Stimulated activated CD4-positive, alpha-beta T cell treated with anti-CD3 and anti-CD28 coated beads, Interleukin-2, amount 100 ng/mL, for 24 hours (primary cell): ENCODE measurements at places on chromosomes 5 and 9.
A peak's percentile ranks its signal among the peaks of the same experiment; 100 is the strongest.

GRCh38 chr9:136499935-136500910 lies 17.4 kb upstream of the SEC16A start:
- DNase-seq = no peak

GRCh38 chr5:16554110-16554509 lies 62.7 kb downstream of the RETREG1 start:
- DNase-seq = no peak

DNA sequence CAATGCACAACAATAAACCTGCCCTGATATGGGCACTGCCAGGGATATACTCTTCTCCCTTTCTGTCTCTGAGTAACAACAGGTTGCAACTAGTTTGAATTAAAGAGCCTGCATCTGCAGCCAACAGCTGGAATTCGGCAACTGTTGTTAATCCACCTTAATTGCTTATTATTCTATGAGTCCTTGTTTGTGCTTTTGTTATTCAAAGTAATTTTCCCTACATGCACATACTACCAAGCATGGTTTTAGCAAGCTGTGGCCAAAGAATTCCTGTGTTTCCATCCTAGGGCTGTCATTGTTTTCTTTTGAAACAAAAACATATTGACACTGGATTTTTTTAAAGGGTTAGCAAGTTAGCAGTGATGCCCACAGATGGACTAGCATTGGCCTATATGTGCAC lies 171.5 kb downstream of the EFNA5 start:
- no peak for DNase-seq

DNA sequence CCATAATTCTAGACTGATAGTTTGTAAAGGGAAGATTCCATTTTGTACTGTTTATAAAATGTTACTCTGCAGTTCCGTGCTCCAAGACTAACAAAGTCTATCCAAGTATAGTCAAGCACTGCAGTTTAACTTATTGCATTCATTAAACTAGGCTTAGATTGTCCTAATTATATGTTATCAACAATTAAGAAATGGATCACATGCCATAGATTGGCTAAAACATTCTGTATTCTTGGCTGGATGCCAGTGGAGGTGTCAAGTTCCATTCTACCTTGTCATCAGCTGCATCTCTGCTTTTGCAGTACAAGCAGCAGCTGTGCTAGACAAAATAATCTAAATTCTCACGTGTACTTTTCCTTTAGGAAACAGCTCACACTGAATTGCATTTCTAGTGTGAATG lies 69.4 kb upstream of the MEF2C start:
- no peak for DNase-seq

DNA sequence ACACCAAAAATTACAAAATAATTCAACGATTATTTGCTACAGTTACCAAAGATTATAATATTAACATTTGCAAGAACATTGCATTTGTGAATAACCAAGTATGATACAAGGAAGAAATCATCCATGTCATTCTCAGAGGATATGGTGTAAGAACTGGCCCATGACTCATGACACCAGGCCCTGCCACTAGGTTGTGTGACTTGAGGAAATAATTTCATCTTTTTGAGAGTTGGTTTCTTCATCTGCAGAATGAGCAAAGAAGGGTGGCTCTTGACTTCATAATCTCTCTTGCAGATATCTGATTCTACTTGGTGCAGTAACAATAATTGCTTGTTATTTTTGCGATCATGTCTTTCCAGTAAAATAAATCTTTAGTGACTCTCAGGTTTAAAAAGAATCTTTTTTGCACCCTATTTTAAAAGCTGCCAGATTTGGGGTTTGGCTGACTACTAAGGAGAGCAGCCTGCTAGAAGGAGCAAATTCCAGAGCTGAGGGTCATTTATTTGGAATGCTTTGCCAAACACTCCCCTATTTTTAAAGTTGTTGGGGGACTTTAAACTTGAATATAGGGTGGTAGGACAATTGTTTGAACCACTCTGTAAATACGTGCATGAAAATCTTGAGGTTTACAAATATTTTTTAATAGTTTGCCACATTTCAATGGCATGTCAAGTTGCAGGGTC lies 23.5 kb downstream of the ITGA1 start:
- DNase-seq = no peak

- DNase-seq = peak; percentile 2
These were observed 200.1 kb upstream of the TBC1D2 start for GRCh38 chr9:98455256-98456155.

DNA sequence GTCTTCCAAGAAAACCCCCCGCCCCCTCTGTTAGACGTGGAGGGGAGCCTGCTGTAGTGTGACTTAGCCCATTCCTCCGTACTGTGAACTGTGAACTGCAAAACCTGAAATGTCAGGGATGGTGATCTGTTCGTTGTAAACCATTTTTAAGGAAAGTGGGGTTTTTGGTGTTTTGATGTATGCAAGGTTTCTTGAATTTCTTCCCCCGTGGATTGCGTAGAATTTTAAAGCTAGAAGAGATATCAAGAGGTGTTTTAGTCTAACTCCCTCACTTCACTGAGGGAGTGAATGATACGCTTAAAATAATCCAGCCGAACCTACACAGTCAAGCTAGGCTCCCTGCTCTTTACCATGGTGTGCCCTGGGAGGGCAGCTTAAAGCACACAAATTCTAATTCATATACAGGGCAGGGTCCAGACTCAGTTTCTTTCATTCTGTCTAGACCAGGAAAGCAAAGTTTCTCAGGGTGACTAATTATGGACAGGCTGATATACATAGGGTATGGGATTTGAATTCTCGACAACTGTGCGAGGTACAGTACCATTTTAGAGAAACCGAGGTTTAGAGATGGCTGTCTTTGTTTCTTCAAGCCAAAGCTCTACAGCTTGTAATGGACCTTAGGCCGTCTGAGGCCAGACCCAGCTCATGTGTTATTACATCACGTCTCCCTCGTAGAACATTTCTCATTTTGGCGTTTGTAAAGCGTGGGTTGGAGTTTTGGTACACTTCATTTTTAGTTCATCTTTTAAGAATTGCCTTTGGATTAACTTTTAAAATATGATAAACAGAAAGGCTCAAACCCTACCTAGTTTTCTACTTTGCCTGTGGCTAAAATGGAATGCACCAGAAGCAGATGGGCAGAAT lies 2.7 kb downstream of the PTGER4 start:
- DNase-seq = no peak

DNA sequence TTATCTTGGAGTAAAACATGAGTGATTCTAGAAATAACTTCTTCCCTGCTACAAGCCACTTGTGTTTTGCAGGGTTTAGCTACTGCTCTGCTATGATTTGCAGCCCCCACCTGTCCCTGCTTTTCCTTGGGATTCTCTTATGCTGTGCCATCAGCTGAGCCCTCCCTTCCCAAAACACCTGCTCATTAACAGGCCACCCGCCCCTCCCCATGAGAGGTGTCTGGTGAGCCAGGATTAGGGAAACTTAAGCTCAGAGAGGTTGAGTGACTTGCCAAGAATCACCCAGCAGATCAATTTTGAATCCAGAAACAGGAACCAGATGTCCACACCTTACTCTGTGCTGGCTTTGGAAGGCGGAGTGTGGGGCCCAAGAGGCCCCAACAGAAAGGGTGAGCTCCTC lies 111.7 kb upstream of the CXCL14 start:
- no peak for DNase-seq

DNA sequence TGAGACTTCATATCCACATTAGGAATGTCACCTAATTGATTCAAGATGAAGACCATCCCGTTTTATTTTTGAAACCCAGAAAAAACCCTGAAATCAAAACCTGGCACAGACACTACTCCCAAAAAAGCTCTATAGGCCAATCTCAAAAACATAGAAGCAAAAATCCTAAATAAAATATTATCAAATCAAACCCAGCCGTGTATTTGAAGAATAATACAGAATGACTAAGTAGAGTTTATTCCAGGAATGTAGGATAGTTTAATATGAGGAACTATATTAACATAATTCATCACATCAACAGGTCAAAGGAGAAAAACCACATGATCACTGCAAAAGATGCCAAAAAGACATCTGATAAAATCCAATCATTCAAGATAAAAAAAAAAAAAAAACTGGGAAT lies 167.1 kb downstream of the ACTL7B start:
- no peak for DNase-seq

GRCh38 chr5:174381241-174381640 lies 335.7 kb downstream of the NSG2 start:
- DNase-seq = no peak

- no peak for DNase-seq
These were observed 51.7 kb downstream of the JADE2 start for GRCh38 chr5:134577022-134577795.

- no peak for DNase-seq
These were observed 1.3 kb downstream of the TNFSF15 start for GRCh38 chr9:114804505-114804904.
